ENCODE measurements at places on chromosomes 1 and 21.

- no peak for DNase-seq
These were observed 50.5 kb downstream of the ABCD3 start for GRCh38 chr1:94468708-94469107.

DNA sequence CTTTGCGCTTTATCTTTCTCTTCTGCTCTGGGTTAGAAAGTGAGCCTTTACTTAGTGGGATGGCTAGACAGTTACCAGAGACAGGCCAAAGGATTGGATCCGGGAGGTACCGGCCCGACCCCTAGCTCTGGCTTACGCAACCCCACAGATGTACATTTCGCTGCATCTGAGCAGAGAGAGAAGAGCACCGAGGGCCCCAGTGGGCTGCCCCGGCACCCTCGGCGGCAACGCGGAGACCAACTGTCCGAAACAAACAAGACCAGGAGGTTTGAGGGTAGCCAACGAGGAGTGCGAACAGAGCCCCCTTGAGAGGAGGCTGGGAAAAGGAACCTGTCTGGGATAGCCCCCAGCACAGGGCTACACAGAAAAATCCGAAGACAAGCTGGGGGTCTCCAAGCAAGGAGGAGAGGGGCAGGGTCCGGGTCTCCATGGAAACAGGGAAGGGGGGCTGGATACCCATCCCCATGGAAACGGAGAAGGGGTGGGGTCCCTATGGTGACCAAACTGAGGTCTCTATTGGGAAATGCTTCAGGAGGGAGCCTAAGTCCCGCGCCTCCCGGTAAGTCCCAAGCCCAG, 373 bp downstream of the MTF1 start:
- DNase-seq = no peak

DNA sequence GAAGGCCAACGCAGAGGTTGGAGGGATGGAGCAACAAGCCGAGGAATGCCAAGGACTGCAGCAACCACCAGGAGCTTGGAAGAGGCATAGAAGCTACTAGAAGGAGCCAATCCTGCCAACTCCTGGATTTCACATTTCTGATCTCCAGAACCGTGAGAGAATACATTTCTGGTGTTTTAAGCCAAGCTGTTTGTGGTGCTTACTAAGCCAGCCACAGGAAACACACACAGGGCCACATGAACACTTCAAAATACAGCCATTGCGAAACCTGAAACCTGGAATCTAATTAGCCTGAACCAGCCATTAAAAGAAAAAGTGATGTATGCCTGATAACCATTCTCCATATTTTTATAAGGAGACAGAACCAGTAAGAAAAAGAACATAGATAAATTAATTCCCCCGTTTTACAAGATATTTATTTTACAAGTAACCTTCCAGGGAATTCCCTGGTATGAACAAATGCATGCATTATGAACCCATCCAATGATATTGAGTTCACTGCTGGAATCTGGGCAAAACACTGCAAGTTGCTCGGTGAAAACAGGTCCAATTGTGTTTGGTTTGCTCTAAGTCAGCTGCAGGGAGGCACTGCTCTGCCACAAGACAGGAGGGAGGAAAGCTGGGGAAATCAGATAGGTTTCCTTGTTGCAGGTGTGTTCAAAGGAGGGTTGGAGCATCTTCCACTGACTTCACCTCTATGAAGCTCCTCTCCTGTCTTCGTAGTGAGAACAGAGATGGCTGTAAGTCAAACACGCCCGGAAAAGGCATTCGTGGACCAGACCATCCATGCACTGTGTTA, 70.2 kb downstream of the ETS2 start:
- DNase-seq = no peak

DNA sequence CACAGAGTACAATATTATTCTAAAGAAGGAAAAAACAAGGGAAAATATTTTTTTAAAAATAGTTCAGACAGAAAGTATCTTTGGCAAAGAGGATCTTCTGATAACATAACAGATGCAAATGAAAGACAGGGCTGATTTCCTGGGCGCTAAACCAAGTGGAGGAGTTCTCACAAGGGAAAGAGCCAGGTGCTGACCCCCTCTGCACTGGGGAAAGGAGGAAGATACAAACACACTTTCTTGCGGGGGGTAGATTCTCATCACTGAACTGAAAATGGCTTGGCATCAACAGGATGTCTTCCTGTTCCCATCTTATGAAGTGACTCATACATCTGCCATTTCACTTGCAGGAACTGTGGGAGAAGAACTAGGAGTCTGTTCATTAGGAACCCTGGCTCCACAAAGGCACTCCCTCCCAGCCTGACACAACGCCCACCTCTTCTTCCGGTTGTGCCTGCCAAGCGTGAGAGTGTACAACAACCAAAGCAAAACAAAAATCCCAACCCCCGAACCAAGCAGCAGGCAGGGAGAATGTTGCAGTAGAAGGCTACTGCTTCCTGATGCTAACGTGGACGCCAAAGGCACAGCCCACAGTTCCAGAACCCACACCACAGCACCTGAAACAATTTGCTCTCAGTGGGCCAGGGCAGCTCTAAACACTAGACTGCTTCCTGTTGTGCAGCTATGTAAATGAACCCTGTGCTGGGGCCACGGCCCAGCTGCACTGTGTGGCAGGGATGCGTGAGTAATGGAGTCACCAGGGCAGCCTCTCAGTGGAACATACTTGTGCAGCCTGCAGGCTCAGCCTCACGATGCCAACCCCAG, 51.0 kb downstream of the GADD45A start:
- peak; percentile 23 for DNase-seq

GRCh38 chr1:91059157-91059556, 37.3 kb upstream of the ZNF644 start:
- DNase-seq = no peak

- DNase-seq = no peak
These were observed 36.6 kb downstream of the LUZP1 start for GRCh38 chr1:23132033-23132432.

- DNase-seq = peak; percentile 41
These were observed 199.3 kb upstream of the GRIK3 start for GRCh38 chr1:37233606-37234005.

GRCh38 chr1:244076740-244077139, 25.7 kb downstream of the ZBTB18 start:
- DNase-seq = no peak

GRCh38 chr1:221689138-221689537, 52.8 kb downstream of the DUSP10 start:
- no peak for DNase-seq

- no peak for DNase-seq
These were observed 7.1 kb downstream of the DENND1B start for GRCh38 chr1:197768014-197768805.

DNA sequence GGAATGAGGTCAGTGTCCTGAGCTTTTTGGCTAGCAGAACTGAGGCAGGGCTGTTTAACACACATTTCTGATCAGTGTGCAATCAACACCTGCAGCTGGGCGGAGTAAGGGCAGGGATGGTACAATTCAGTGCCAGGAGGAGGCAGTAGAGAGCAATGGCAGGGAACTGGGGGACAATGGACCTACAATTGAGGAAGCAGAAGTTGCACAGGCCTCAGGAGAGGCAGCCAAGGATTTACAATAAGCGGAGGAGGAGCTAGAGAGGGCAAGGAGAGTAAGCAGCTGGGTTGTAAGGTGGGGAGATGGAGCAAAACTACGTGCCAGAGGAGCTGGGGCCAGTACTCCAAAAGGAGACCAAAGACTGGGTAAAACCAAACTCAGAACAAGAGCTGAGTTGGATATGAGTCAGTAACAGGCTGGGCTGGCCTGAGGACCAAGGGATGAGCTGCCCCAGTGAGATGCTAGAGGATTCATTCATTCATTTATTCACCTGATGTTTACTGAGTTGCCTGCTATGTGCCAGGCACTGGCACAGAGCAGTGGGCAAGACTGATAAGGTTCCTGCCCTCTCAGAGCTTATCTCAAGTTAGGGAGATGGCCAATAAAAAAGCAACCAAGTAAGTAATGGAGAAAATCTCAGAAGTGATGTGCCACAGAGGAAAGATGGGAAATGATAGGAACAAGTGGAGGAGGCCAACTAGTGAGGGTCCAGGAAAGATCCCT, 10.4 kb upstream of the GALE start:
- no peak for DNase-seq

DNA sequence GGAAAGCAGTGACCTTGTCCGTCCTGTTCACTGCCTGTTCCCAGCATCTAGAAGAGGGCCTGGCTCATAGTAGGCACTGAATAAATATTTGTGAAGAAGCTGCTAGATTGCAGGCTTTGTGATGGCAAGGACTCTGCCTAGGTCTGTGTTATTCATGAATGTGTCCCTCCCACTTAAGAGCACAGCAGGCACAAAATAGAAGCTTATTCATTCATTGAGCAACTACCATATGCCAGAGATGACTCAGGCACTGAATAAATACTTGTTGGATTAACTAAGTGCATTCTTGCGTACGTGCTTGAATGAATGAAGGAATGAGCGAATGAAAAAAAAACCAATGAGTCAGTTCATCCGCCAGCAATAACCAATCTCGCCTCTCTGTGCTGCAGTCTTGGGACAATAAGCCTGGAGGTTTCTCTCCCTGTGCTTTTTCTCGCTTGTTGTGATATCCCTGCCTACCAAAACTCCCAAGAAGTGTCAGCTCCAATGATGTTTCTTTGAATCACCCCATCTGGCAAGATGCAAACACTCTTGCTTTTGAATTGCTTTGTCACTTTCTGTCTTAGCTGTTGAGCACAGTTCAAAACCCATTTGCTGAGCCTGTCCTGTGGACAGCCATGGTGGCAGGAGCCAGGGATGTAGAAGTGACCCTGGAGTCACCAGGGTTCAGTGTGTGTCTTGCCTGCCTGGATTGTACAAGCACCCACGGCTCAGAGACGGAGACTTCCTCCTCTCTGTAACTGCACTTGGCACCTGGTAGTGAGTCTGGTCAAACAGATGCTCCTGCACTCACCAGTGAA, 143.9 kb downstream of the KAZN start:
- no peak for DNase-seq

- no peak for DNase-seq
These were observed 2.5 kb upstream of the PTGS2 start for GRCh38 chr1:186682736-186683135.

GRCh38 chr1:112304126-112304525, 91.9 kb upstream of the CTTNBP2NL start:
- DNase-seq = no peak

DNA sequence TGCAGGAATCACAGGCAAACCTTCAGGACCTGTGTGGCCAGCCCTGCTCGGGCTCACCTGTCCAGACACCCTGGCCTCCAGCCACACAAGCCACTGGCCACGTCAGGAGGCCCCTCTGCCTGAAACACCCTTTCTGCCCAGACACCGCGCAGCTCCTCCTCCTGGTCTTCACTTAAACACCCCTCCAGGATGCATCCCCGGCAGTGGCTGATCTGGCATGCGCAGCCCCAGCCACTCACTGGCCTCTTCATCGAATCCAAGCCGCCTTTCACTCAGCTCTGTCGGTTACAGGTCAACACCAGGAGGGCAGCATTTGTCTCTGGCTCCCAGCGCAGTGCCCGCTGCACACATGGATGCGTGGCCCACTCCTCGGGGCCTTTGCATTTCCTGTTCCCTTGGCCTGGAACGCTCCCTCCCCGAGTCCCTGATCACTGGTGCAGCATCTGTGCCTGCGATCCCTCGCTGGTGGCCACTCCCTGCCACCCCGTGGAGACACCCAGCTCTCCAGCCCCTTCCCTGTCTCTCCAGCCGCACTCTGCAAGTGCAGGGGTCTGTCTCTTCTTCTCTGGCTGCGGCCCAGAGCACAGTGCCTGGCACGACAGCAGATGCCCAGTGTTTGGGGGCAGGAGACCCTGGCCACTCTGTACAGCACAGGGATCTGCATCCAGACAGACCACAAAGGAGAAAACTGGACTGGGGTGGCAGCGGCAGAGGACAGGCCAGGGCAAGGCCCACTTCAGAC, 9.4 kb downstream of the TPRG1L start:
- no peak for DNase-seq

GRCh38 chr1:84768634-84769033, 78.4 kb upstream of the SSX2IP start:
- DNase-seq = no peak

DNA sequence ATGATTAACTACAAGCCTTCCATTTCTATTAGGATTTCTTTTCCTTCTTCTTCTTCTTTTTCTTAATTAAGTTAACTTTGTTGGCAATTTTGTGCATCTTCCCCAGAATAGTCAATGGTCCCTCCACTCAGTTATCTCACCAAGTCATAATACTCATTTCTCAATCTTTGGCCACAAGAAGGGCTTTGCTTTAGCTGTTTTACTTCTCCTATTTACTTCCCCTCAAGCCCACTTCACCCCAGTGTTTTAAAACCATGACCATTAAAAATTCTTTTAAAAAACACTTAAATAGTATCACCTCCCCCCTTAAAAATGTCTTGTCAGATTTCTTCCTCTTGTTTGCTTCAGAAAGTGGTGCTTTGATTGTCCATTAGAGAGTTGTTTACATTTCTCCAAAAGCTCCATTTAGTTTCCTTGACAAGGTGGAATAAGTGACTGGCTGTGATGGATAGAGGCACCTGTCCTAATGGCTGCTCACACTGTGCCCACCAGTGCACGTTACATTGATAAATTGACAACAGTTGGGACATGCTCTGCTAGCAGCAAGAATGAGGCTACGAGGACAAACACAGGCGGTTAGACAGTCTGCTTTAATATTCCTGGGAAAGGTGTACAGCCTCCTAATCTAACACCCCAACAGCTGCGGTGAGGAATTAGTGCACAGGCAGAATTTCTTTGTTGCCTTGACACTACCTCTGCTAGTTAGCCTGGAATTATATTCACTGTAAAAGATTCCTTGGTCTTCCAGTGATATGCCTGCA, 354.7 kb downstream of the LMO4 start:
- no peak for DNase-seq

- no peak for DNase-seq
These were observed 10.6 kb downstream of the ID3 start for GRCh38 chr1:23548704-23549143.

- DNase-seq = no peak
These were observed 59.1 kb downstream of the DISP3 start for GRCh38 chr1:11537854-11538591.

Data from putamen (tissue), 1 donor.